Islet precursor cell (in vitro differentiated cells): ENCODE measurements at places on chromosomes 13 and 19.

DNA sequence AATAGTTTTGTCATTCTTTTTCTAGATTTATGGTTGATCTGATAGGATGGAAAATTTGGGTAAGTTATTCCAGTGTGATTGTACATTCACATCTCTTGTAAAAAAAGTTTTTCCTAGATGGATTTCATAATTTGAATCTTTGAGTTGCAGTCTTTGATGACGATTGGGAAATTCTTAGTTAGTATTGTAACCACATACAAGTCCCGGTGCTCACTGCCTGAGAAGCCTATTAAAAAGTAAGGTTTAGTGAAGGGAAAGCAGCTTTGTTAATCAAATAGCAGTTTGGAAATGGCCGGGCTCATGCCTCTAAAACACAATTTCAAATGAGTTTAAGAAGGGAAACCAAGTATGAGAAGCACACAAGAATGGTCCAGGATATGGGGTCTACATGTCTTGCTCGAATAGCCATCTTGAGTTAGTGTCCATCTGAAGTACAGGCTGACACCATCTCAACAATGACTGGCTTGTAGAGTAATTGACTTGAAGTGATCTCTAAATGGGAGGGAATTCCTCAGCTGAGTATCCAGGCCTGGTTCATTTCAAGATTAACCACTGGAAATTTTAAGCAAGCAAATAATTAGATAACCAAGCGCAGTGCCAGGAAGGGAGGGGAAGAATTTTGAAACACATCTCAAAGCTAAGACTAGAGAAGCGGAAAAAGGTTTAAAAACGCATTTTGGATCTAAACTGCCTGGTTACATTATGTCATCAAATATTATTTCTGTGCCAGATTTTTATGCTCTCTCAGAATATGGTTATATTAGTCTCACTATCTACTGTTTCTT, 1145.6 kb upstream of the MIR17HG start:
- no peak for DNase-seq

GRCh38 chr19:11377237-11377636, 2.8 kb downstream of the SWSAP1 start:
- DNase-seq: no peak

DNA sequence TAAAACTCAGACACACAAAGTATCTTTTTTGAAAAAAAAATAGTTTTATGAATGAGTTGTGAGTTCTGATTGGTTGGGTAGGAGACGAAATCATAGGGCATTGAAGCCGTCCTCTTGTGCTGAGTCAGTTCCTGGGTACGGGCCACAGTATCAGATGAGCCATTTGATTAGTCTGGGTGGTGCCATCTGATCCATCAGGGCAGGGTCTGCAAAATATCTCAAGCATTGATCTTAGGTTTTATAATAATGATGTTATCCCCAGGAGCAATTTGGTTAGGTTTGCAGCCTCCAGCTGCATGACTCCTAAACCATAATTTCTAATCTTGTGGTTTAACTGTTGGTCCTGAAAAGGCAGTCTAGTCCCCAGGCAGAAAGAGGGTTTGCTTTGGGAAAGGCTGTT, 1310.6 kb downstream of the SLITRK1 start:
- DNase-seq: no peak

- DNase-seq: no peak
These were observed 30.7 kb upstream of the WDFY2 start for GRCh38 chr13:51553531-51553930.

DNA sequence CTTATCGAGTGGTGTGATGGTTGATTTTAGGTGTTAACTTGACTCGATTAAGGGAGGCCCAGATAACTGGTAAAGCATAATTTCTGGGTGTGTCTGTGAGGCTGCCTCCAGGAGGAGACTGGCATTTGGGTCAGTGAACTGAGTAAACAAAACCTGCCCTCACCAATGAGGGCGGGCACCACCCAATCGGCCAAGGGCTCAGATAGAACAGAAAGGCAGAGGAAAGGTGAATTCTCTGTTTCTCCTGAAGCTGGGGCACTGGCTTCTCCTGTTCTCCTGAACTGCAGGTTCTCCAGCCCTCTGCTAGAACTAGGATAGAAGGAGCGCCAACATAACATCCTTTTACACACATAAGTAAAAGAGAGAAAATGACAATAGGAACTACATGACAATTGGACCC, 35.1 kb downstream of the ESD start:
- DNase-seq: no peak

- no peak for DNase-seq
These were observed 27.8 kb downstream of the PIN1 start for GRCh38 chr19:9862938-9863337.

DNA sequence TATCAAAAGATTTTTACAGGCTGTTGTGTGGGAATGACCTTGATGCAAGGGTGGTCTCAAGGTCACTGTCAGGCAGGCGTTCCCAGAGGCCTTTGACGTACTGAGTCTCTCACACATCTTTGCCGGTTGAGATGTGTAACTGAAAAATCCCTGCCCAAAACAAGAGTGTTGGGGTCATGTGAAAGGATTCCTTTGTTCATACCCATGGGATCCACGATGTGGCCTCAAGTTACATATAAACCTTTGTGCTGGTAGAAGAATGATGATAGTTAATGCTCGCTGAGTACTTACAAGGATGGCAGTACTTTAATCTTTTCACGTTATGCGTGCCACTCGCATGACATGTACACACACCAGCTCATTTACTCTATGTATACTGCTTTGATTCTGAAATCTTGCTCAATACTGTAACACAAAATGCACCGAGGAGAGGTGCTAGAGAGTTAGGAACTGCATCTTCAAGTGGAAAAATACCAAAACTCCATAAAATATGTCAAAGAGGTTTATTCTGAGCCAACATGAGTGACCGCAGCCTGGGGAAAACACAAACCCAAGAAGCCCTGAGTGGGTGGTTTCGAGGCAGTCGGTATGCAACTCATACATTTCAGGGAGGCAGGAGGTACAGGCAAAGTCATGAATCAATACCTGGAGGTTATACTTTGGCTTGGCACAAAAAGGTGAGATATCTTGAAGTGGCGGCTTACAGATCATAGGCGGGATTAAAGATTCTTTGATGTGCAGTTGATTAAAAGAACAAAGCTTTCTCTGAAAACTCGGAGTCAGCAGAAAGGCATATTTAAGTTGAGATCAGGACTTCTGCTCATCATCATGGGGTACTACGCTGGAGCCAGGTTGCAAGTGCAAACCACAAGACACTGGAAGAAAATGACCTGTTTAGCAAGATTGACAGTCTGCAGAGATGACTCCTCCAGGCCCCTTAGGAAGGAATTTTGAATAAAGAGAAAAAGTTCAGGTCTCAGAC, 87.4 kb upstream of the ARHGEF7 start:
- peak; percentile 44 for DNase-seq

- peak; percentile 53 for DNase-seq
These were observed 87.6 kb downstream of the HSPH1 start for GRCh38 chr13:31073859-31074718.

GRCh38 chr19:55620410-55621204, 3.8 kb downstream of the ZNF784 start:
- peak; percentile 41 for DNase-seq

DNA sequence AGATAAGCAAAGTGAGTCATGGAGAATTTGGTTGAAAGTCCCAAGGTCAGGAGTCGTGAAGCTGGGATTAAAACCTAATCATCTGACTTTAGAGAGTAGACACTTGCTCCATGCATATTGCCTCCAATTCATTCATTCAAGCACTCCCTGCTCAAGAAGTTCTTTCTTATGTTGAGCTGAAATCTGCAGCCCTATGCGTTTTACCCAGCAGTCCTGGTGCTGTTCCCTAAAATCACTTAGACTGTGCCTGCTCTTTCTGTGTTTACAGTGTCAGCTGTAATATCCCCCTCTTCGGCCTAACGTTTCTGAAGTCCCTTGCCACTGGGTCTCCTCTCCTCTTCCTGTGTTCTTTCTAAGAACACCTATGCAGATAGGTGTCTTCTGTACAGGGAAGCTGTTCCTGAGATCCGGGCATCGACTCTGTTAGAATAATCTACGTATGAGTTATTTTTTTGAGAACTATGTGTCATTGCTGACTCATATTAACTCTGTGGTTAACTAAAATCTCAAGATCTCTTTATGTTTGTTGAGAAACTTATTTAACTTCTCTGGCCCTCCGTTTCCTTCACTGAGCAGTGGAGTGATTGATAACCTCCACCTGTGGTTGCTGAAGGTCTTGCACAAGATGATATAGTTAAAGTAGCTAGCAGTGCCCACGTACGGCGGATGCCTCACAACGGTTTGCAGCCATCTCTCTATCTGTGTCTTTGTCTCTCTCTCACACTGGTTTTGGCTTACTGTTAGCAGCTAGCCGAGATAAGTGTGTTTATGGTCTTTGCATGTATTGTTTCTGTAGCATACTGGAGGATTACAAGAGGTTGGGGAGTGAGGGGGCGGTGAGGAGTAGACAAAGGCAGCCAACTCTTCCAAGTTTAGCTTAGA, 4.7 kb downstream of the ALOX5AP start:
- no peak for DNase-seq

DNA sequence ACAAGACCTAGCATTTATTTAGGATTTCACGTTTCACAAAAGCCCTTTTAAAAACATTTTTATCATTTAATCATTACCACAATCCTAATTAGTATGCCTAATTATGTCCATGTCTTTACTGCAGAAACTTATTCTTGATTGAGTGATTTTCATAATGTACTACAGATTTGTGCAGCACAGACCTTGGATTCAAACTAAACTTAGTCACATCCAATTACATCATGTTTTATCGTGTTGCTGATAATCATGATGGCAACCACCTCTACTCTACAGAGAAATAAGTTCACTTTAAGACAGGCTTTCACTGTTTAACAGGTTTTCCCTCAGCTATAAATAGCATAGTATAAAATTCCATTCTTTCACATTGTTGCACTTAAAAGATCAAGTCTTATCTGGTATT, 240.9 kb upstream of the RFC3 start:
- no peak for DNase-seq

DNA sequence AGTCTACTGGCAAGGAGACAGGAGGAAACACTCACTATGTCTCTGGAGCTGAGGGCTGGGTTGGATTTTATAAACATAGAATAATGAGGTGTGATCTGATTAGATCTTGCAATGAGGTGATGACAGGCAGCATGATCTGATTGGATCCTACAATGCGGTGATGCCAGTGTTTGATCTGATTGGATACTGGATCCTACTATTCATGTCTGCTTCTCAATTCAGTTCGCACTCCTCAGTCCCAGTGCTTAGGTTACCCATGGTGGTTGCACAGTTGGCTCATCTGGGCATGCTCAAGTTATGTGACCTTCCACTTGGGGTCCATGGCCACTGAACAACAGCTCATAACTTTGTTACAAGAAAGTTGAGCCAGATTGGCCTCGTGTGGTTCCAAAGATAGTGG, 469.5 kb downstream of the TSHZ3 start:
- DNase-seq: peak; percentile 14

- peak; percentile 37 for DNase-seq
These were observed 16.2 kb downstream of the NUMBL start for GRCh38 chr19:40674291-40674690.

DNA sequence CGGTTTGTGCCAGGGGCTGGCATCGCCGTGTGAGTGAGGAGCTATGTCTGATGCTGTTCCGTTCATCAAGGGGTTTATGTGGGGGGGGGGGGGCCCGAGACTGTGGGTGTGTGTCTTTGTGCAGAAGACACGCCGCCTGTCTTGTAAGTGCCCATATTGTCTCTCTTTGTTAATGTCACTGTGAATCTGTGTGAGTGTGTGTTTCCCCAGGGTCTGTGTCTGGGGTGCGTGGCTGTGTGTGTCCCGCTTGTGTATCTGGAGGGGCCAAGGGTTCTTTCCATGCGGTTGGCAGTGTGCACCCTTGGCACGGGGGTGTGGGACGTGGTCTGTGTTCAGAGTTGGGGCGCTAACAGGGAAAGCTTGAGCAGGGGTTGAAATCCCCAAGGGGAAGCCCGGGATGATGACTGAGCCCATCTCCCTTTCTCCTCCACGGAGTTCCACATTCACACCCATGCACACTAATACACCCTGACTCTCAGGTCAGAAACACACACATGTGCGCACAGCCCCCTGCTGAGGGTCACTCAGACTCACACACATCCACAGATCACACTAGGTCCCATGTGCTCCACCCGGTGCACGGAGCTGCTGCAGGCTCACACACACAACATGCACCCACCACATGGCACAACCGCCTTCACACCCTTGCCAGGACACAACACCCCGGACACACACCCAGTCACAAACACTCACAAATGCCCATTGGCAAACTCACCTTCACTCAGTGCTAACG, 1.8 kb downstream of the NCAN start:
- DNase-seq: no peak

DNA sequence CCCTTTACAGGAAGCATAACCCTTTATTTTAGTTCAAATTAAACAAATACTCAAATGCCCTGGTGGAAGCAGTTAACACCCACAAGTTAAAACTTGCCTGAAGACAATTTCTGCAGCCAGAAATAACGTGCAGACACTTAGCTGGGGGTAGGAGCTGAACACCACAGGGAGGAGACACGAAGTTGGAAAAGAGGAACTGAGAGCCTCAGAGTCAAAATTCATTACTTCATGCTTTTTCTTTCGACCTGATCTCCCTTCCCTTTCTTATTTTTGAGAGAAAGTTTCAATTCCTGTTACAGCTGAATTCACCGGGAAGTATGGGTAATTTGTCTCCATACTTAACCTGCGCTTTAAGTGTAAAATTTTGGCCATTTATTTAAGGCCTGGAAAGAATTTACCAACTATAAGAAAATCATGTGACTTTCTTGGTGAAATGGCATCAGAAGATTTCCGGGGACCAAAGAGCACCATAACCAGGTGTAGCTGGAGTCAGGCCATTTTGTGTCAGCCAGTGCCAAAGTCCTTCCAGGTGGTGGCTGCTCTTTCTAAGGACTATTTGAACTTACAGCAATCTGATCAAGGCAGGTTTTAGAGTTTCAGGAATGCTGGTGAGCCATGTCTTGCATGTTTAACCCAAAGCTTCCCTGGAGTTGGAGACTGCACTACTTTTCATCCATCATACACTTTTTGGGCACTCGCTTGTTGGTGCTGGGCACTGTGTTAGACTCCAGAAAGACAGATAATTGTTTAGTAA, 46.5 kb upstream of the RCBTB2 start:
- no peak for DNase-seq

GRCh38 chr13:105509981-105510762, 1025.3 kb downstream of the EFNB2 start:
- DNase-seq: peak; percentile 64

DNA sequence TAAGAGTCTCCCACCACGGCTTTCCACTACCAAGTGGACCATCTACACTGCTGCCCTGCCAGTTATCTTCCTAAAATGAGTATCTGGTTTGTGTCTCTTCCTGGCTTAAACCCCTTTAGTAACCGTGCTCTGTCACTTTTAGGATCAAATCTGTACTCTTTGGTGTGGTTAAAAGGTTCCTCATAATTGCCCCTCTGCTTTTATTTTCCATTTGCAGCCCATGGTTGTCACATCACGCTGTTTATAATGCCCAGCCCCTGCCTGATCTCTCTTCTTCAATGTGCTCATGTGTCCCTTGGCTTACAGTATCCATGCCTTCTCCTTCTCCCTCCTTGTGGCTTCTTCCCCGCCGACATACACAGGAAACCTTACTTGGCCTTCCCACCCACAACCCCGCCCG, 100.1 kb downstream of the DGKH start:
- DNase-seq: no peak

- DNase-seq: peak; percentile 86
These were observed 3.2 kb downstream of the ARHGAP35 start for GRCh38 chr19:46863818-46864629.
